ENCODE measurements at places on chromosomes 12 and 14.

GRCh38 chr12:58877243-58877743, 43.0 kb downstream of the LRIG3 start:
- DNase-seq: no peak

- no peak for DNase-seq
Observed at GRCh38 chr14:82897469-82898308, 1364.0 kb upstream of the SEL1L start.

GRCh38 chr14:85038526-85039352, 491.2 kb upstream of the FLRT2 start:
- DNase-seq: no peak

DNA sequence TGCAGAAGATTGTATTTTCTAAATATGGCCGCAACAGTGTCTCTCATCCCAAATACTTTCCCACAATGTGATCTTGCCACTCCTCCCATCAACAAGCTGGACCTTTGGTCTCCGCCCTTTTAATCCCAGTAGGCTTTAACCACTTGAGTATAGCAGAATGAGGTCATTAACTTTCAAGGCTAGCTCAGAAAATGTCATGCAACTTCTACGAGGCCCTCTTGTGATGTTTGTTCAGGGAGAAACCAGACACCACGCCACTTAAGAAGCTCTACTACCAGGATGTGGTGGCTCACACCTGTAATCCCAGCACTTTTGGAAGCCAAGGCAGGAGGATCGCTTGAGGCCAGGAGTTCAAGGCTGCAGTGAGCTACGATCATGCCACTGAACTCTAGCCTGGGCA, 20.1 kb upstream of the OR6J1 start:
- no peak for DNase-seq

DNA sequence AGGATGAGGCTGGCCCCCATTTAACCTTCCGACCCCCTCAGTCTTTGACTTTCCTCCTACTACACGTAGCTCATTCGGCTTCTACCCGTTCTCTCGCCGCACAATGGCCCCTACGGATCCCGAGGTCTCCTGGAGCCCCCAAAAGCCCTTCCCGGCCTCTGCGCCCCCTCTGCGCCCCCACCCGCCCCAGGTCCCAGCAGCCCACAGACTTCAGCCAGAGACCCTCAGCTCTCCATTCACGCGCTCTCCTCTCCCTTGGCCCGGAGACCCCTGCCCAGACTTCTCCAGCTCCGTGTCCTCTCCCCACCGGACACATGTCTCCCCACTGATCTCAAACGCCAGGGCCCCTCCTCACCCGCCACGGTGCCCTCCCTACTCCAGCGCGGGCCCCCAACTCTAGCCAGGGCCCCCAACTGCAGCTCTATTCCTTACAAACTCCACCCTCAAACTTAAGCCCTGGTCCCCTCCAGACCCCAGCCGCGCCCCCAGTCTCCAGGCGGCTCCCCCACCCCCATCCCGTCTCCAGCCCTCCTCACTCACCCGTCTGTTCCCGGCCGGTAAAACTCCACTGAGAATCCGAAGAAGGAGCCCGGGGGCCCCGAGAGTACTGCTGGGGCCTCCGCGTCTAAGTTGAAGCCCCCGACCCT, 502 bp downstream of the ITGA5 start:
- no peak for DNase-seq

- no peak for DNase-seq
Observed at GRCh38 chr12:84561351-84561750, 351.2 kb downstream of the SLC6A15 start.

- no peak for DNase-seq
Observed at GRCh38 chr12:82959821-82960220, 273.1 kb downstream of the TMTC2 start.

DNA sequence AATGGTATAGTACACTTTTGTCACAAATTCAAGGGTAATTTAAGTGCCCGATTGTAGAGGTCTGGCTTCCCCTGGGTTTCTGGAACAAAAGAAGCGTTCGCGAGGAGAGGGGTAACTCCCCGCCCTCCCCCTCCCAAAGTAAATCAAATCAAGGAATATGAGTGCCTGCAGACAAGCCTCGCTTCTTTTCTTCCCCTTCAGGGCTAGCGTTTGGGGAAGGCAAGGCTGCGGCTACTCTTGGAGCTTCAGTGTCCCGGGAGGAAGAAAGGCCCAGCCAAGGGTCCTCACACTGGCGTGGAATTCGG, 456 bp upstream of the TMPO start:
- no peak for DNase-seq

GRCh38 chr12:25959071-25959961, 834 bp downstream of the RASSF8 start:
- DNase-seq: peak; percentile 11

GRCh38 chr14:65462411-65462810, 49.9 kb downstream of the FUT8 start:
- no peak for DNase-seq

GRCh38 chr12:51896236-51896635, 8.3 kb downstream of the ANKRD33 start:
- no peak for DNase-seq

GRCh38 chr12:70074510-70074909, 168.7 kb upstream of the CNOT2 start:
- DNase-seq: no peak

DNA sequence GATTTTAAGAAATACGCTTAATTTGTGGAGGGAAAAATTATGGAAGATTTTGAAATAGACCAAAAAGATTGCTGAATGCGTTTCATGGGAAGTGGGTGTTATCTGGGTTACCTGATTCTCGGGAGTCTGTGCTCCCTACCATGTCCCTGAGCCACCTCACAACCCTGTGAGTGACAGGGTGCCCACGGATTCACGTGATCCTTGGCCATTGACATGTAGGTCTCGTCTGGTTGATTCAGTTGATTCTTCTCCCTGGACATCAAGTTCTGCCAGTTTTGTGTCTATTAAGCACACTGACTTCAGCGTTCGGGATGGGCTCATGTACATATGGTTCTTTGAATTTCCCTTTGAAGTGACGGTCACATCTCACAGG, 101.4 kb downstream of the ADGRD1 start:
- DNase-seq: no peak

GRCh38 chr12:121255433-121255832, 41.1 kb downstream of the CAMKK2 start:
- no peak for DNase-seq

GRCh38 chr12:128069359-128069997, 197.5 kb upstream of the TMEM132C start:
- no peak for DNase-seq

DNA sequence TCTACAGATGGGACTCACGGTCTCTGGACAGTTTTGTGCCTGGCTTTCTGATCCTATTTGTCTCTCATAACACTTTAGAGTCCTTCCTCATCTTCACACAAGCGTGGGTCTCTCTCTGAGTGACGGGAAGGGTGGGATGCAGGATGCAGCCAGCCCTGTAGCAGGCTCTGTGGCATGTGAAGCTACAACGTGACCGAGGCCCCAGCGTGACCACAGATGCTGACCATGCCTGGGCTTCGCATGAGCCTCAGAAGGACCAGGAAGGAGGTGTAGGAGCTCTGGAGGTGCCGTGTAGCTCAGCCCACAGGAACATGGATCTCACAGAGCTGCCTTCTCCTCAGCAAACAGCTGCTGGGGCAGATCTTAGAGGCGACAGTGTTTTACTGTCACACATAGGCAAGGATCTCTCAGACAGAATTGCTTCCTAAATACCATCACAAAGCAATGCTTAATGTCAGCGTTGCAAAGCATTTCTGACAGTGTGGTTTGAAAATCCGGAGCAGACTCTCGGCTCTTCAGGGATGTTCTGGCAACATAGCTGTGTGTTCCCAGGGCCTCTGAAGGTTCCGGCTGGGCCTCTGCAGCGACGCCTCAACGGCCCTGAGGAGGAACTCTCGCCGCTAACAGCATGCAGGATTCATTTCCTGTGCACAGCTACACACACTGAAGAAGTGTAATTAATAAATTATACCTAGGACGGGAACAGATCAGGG, 21.9 kb downstream of the ANKLE2 start:
- DNase-seq: no peak

- no peak for DNase-seq
Observed at GRCh38 chr14:37187294-37187693, 10.4 kb upstream of the MIPOL1 start.

DNA sequence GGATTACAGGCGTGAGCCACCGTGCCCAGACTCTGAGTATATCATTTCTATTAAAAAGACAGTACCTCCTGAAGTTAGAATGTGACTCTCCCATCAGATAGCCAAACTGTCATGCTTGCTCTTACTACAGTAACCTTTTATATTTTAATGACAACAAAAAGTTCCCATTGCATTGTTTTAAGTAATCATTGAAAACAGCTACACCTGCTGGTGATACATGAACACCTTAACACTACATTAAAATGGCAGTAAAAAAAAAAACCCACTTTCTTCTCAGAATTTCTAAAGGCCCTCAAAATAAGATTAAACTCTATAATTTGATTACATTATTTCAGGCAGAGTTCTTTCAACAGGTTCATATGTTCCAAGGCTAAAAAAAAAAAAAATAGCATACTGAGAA, 76.7 kb downstream of the SH2B3 start:
- no peak for DNase-seq

DNA sequence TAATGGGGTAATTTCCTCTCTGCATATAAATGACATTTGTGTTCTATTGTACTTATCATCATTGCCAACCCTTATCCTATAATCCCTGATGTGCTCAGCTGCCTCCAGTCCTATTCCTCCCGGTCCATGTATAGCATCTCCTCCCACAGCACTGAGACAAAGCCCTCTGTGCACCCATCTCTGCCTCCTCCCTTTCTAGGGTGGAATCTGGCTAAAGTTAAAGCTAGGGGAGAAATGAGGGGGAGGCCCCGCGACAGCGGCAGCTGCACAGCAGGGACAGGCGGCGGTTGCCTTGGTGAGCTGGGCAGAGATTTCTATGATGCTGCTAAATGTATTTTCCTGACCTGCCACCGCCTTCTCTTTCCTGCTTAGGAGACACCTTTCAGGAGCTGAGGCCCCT, 12.8 kb upstream of the ZDHHC22 start:
- no peak for DNase-seq

DNA sequence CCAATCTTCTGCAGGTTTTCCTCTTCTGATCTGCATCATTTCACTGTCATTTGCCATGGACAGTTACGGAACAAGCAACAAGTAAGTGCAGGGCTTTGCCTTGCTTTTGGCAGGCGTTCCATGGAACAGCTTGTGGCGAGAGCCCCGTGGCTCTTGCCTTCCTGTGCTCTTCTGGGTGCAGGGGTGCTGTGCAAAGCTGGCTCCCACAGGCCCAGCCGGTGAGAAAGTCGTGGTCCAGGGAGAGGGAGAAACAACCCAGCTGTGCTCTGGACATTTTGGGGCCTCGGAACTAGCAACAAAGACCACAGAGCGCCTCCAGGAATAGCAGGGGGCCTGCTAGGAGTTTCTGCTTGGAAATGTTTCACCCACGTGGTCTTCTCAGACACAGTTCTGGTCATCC, 164.7 kb downstream of the ADGRD1 start:
- no peak for DNase-seq

- no peak for DNase-seq
Observed at GRCh38 chr12:49462083-49462744, 76.6 kb upstream of the KCNH3 start.

- DNase-seq: no peak
Observed at GRCh38 chr12:42002563-42002962, 142.1 kb downstream of the GXYLT1 start.

DNA sequence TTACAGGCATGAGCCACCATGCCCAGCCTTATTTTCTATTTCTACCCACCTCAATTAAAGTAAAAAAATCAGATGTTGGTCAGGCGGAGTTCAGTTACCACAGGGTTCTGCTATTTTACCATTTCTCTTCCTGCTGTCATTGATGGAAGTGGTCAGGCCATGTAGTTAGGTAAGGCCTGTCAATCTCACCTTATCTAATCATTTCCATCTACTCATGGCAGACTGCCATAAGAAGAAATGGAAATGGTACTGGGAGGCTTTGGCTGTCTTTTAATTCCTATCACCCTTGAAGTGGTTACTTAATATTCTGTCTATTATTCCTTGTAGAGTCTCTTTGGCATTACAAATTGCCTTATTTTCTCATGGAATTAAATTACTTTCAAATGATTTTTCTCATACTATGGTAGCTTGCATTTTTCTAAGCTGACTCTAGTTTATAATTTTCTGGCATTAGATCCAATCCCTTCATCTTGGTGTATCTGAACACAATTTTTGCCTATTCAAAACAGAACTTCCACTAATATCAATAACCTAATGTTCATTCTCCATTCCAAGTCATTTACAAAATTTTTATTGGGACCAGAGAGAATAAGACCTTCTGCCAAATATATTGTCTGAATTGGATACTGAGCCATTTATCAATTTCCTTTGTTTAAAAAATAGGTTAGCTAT, 198.7 kb downstream of the DACT1 start:
- DNase-seq: no peak

GRCh38 chr12:49832836-49833421, 4.7 kb upstream of the NCKAP5L start:
- no peak for DNase-seq

DNA sequence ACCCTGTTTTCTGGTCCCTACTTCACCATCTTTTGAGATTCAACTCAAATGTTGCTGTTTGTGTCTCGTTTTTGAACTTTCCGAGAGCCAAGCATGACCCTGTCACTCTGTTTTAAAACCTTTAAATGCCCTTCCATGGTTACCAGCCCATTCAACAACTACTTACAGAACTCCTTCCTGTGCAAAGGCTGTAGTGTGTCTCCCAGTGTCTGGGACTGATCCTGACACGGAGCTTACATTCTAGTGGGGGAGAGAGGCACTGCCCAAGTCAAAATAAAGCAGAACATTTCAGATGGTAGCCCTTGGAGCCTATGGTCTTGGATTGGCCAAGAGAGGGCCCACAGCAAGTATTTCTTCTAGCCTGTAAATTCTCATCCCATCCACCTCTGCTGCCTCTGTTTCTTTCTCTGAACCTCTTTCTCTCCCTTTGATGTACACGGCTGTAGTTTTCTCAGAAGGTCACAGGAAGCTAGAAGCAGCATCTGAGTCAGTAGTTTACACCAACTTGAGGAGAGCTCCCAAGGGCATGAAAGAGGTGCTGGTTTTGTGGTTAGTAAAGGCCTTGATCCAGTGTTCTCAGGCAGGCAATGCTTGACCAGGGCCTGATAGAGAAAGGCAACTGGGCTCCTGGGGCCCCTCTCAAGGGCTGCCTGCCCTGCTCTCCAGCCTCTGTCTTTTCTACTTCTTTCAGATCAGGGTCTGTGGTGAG, 42.3 kb upstream of the SLC24A4 start:
- DNase-seq: no peak

- no peak for DNase-seq
Observed at GRCh38 chr12:2765608-2766007, 29.2 kb upstream of the FKBP4 start.

- no peak for DNase-seq
Observed at GRCh38 chr14:31657917-31658316, 96.7 kb downstream of the NUBPL start.

DNA sequence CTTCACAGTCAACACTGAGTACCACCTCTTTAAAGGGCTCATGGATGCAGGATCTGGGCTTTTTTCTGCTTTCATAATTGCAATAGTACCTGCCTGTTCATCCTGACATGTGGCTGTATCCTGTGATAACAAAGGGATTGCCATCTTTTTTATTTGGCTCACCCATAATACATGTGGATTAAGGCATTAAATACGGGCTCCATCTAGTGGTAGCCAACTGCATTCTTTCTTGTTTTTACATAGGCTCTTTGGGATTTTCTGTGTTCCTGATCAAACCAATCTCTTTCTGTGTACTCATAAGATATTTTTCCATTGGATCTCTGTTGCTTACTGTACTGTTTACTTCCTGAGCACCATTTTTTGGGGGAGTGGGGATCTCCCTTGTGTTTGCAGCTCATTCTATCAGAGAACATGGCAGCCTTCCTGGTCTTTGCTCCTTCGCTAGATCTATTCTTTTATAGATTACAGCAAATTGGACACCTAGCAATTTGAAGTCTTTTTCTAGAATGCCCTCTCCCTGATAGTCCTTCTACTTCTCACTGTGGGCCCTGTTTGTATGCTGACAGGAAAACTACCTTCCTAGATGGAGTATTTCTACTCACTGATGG, 723.4 kb upstream of the MDGA2 start:
- no peak for DNase-seq

Measured in cortex of kidney (tissue), 1 donor.